ENCODE measurements at places on chromosomes 1 and 21. TPM values are rescaled to one million over a fixed set of nuclear protein-coding genes. Genes with fewer than 3 reads are reported as not detected.

Gene RC3H1
- total RNA-seq = 24.2 TPM

Gene KIF17
- total RNA-seq = not detected

Gene CD101
- total RNA-seq = 1.1 TPM

Gene CATSPERE
- 0.17 TPM for total RNA-seq

All from activated naive CD4-positive, alpha-beta T cell treated with anti-CD3 and anti-CD28 coated beads for 36 hours (primary cell).